NCI-H1436 treated with DMSO at 0.1 percent for 48 hours (cell line): ENCODE measurements at places on chromosomes 1 and 21.

GRCh38 chr1:172940174-172940855 is 110.4 kb downstream of the TNFSF18 start:
- DNase-seq = no peak

DNA sequence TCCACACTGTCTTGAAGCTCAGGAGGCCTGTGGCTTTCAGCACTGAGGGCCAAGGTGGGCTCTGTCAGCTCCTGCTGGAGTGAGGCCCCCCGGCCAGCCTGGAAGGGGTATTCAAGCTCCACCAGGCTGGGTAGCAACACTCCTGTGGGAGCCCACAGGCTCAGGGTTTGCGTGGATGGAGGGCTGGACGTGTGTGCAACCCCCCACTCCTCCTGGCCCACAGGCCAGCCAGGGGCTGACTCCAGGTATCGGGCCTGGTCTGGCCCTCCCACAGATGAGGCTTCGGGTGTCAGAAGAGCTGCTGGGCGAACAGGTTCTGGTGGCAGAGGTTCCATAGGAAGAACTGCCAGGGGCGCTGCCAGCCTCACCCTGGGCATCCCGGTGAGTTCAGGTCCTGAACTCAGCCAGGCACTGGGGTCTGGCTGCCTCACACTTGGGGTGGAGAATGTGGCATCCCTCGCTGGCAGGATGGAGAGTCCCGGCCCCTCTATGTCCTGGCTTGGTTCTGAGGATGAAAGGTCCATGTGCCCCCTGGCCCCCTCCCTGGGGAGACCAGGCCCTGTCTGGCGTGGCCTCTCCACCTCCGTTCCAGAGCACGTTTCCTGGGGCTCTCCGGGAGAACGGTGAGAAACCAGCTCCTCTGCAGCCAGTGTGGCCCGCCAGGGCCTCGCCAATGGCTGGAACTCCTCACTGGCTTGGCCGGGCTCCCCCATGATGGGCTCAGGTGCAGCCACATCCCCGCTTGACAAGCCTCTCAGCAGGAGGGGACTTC is 64.6 kb upstream of the TARDBP start:
- no peak for DNase-seq

- no peak for DNase-seq
Observed at GRCh38 chr1:68293609-68294366, 61.5 kb upstream of the WLS start.

DNA sequence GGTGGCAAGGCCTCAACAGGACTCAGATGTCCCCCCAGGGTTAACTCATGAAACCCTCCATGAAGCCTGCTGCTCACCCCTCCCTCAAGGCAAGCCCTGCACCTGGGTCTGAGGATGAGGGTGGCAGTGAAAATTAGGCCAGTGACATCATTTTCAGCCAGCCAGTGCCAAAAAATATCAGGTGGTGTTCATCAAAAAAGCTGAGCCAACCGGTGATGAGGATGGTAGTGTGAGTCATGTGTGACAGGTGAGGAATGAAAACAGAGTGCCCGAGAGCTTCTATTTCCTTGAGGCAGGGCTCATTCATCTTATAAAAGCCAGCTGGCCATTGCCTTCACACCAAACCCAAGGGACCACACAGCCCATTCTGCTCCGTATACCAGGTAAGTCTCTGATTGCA is at the start of gene SPRR1A:
SPRR1A (plus strand) TSS at position 339 of the 400 bp plus-strand sequence. CDS start 1,150 bp downstream, outside the sequence.
- no peak for DNase-seq

DNA sequence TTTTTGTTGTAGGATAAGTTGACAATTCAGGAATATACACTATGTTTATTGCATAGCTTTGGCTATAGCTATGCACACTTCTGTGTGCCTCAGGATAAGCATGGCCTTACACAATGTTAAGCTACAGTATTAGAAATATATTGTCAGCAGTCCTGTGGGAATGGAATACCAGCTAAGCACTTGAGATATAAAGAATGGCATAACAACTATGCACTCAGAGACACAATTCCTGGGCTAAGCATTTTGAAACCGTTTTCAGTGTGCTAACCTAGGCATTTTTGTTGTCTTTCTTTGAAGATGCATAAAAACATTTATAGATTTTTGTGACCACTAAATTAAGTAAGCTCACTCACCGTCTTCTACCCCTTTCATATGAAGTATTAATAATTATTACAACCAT is 46.8 kb downstream of the TMPRSS15 start:
- no peak for DNase-seq

DNA sequence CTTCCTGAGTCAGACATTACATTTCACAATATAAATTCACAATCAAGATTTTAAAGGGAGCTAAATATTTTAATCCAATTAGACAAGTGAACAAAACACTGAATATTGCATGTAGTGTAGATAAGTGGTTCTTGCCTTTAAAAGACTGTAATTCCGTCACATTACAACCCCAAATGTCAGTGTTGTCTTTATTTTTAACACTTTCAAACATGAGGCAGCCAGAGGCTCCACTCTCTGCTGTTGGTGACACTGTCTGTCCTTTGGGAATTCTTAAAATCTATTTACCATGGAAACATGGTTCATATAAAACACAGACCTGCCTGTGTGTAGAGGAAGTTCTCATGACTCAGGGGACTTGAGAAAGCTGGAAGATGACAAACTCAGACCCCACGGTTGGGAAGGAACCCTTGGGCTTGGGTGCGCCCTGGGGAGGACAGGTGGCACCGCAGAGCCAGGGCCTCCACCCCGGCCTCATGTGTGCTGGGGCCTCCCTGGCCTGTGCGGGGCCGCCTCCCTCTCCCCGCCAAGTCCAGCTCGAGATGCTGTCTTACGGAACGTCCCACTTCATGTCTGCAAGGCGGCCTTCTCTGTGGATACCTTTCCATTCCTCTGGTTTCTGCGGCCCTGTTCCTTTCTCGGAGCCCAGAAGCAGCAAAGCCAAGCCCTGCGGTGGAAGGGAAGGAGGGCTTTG is 239.0 kb downstream of the SDCCAG8 start:
- no peak for DNase-seq

DNA sequence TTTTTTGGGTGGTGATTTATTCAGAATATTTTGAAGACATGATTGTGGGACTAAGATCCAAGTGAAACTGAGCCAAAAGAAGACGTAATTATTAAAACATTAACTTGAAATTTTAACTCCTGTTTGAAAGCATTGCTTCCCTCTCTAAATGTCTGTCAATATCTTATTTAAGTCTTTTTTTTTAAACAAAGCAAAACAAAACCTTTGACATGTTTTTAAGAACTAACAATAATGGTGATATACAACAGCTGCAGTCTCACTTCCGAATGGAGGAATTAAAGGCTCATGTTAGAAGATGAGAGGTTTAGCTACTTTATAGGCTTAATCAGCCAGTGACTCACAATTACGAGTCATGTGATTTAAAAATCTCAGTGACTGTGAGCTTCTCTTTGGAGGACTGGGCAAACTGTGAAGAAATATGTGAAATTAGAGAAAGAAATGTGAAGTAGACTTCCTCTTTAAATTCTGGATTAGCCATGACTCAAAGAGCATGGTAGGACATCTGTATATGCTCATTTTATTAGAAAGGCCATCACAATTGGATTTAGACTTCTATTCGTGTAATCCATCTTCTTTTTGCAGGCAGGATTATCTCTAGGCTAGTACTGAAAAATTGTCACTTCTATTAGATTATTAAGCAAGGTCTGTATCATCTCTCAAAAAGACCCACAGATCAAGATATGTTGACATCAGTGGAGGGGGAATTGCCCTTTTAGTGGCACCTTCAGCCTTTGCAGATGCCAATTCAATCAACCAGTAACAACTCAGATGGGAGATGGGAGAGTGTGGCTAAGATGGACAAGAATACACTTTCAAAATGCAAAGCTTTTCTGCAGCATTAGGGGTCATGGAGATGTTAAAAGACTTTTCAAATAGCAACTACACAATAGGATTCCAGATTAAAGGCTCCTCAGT is 28.7 kb downstream of the KCNA3 start:
- DNase-seq = no peak

- no peak for DNase-seq
Observed at GRCh38 chr1:53089478-53090226, 27.6 kb downstream of the PODN start.

GRCh38 chr21:42341776-42342542 is 8.8 kb downstream of the TFF2 start:
- no peak for DNase-seq

GRCh38 chr21:36055551-36055950 is 4.8 kb downstream of the SETD4 start:
- no peak for DNase-seq

DNA sequence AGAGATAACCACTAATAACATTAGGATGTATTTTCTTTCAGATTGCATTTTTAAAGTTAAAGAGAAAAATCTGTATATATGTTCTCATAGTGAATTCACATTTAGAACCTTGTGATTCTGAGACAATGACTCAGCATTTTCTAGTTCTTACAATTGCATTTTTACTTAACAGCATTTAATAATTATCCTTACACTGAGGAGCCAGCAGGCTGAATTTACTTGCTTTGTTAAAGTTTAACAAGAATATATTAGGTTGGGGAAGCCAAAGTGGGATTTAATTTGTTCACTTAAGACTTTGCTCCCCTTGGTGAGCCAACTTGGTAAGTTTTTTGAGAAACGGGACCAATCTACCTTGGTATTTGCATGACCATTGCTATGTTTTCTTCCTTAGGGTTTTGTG is 4.5 kb downstream of the PATJ start:
- DNase-seq = no peak

- DNase-seq = no peak
Observed at GRCh38 chr21:23101111-23101510, 2102.9 kb downstream of the NCAM2 start.

- no peak for DNase-seq
Observed at GRCh38 chr1:230071316-230071715, 4.3 kb downstream of the GALNT2 start.

DNA sequence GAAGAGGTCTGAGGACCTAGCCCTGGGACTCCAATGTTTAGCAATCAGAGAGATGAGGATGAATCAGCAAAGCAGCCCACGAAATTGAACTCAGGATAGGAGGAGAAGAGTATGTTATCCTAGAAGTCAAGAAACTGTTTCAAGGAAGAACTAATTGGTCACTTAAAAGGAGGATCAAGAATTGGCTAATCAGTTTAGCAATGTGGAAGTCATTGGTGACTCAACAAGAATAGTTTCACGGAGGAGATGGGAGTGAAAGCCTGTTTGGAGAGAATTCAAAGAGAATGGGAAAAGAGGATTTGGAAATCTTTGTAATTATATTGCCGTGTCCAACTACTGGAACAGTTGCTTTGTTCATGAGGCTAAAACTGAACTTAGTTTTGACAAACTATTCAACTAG is 7.4 kb downstream of the HMCN1 start:
- DNase-seq = no peak

GRCh38 chr1:52403566-52404115 is 582 bp downstream of the ORC1 start:
- no peak for DNase-seq

DNA sequence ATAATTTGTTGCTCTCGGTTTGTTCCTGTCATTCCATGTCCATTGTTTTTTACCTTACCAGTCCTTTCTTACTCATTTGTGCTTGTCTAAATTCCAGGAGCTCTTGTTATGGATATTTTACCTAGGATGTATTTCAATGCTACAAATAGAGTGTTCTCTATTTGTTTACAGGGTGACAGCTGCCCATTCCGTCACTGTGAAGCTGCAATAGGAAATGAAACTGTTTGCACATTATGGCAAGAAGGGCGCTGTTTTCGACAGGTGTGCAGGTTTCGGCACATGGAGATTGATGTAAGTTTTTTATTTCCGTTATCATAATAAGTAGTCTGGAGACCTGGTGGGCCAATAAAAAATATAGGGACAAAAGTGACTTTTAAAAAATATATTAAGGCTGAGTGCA is 23.0 kb downstream of the ZBED6 start:
- DNase-seq = no peak

GRCh38 chr1:25113086-25113485 is 119.2 kb downstream of the SYF2 start:
- DNase-seq = no peak

DNA sequence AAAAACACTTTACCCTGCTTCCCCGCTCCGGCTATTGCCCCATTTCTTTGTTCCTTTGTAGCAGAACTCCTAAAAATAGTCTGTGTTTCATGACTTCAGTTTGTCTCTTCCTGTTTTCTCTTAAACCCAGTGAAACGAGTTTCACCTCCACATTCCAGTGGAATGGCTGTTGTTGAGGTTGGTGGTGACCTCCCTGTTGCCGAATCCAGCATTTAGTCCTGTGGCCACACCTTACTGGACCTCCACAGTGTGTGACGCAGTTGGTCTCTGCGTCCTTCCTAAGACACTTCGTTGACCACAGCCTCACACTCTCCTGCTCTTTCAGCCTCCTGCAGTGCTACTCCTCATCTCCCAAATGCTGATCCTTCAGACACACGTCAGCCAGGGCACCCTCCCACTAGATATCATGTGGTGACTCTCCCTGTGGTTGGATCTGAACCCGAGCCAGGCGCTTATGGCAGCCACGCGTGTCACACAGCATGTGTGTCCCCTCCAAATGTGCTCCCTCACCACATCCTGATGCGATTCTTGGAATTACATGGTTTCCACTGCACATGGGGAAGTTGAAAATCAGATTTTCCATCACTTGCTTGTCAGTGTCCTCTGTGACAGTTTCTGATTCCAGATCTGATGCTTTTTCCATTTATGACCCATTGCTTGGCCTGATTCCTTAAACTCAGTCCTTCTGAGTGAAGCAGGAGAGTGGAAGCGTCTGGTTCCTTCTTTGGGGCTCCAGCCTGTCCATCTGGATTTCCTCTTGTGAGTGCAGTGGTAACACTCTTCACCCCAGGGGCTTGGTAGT is 99.1 kb upstream of the ARTN start:
- no peak for DNase-seq

DNA sequence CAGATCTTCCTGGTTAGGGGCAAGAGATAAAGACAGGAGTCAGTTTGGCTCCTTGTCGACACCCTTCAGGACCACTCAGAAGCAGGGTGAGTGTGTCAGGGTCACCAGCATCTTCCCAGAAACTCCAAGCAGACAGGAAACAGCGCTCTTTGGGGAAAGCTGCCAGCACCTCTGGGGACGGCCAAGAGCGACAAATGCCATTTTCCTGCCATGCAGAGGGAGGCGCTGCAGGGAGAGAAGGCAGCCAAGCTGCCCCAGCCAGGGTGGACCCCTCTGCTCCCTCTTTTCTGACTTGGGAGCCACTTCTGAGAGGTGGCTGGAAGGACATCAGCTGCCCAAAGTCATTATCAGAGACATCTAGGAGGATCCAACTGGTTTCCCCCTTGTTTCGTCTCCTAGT is 29.0 kb downstream of the SIM2 start:
- DNase-seq = no peak

DNA sequence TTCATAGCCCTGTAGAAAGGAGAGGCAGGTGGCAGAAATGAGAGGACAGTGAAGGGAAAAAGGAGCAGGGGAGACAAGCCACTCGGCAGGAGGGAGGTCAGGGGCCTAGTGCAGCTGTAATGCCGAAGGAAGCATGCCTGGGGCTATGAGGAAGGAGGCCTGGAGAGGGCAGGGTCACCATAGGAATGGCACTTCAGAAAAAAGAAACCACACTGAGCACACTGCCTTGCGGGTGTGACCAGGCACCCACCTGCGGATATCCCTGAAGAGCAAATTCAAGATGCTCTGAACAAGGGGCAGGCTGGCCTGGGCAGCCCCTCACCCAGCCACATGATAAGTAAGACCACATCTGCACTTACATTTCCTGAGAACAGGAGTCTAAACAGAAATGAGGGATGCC is 104.7 kb downstream of the JAK1 start:
- no peak for DNase-seq

- DNase-seq = no peak
Observed at GRCh38 chr1:114107474-114108435, 45.9 kb downstream of the SYT6 start.
